ENCODE measurements at places on chromosomes 1 and 21.

DNA sequence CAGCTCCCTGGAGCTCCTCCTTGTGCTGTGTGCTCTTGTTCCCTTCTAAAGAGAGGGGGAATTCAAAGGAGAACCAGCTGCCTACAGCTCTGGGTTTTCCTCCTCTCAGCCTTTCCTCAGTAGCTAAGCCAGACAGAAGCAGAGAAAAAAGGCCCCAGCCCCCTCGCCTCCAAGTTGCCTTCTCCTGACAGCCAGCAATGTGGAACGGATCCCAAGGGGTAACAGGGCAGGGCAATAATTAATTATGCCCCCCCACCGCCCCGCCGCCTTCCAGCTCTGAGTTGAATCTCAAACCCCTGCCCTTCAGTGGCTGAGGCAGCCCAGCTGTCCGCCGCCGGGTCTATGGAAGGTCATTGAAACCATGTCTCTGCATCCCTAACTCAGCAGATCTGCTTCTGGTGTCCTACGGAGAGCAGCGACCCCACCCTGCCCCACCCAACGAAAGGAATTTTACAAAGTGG is 69.0 kb upstream of the GOLT1A start:
- DNase-seq: no peak

- no peak for DNase-seq
These were observed 24.6 kb upstream of the SLC2A1 start for GRCh38 chr1:42983253-42983652.

DNA sequence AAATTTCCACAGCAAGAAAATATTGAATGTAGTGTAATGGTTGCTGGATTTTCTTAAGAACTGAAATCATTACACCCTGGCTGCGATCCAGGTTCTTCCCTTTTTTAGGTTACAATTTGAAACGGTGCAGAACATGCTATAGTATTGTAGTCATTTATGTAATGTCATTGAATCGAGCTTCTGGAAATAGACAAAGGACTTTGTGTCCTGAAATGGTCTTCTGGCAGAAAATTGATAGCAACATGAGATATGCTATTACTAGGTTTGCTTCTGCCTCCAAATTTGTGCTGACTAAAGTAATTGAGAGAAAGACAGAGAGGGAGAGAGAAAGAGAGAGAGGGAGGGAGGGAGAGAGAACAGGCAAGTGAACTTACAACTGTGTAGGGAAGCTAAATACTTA is 146.2 kb upstream of the NFIA start:
- DNase-seq: no peak

DNA sequence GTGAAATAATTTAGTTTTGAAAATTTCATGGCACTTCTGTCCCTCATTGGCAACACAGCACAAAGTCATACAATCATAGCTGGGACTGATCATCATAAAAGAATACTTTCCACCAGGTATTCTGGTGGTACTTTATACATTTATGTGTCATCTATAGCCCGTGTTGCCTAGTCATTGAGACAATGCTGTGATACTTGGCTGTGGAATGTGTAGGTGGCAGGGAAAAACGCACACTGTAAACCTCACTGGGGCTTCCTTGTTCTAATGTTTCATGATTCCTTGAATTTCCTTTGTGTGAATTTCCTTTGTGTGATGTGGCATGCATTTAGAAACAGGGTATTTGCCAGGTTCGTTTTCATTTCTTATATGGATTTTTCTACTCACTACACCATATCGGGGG is 118.3 kb downstream of the FMN2 start:
- DNase-seq: no peak

DNA sequence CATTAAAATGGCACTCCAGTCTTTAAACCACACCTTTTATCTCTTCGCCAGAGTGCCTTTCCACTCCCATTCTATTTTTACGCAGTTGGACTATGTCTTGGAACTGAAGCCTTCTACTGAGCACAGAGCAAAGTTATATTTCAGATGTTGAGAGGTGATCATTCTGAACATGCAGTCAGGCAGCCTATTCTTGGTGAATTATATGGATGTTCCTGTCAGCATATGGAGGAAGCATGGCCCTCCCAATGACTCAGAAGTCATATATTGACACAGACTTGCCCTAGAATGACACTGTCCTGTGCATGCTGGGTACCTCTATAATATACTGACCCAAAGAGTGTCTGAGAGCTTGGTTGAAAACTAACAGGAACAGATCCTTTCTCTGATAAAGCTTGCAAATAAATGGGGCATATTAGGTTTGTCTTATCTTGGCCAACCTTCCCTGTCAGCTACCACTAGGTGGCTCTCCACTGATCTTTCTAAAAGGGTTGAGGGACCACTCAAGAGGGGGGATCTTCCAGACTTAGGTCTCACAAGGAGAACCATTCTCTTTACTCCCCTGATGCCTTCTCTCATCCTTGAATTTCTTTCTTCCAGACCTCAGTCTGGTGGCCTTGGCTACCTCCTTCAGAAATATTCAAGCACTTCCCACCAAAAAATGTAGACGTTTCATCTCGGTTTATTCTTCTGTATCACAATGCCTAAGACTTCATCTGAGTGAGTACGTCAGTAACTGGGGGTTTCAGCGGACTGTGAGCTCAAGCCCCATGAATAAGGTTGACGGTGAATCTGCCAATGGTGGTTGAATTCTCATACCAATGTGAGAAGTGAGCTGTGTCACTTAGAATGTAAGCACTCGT is 11.8 kb upstream of the ALG14 start:
- no peak for DNase-seq

GRCh38 chr1:46302641-46303037 is 777 bp downstream of the LRRC41 start:
- no peak for DNase-seq

DNA sequence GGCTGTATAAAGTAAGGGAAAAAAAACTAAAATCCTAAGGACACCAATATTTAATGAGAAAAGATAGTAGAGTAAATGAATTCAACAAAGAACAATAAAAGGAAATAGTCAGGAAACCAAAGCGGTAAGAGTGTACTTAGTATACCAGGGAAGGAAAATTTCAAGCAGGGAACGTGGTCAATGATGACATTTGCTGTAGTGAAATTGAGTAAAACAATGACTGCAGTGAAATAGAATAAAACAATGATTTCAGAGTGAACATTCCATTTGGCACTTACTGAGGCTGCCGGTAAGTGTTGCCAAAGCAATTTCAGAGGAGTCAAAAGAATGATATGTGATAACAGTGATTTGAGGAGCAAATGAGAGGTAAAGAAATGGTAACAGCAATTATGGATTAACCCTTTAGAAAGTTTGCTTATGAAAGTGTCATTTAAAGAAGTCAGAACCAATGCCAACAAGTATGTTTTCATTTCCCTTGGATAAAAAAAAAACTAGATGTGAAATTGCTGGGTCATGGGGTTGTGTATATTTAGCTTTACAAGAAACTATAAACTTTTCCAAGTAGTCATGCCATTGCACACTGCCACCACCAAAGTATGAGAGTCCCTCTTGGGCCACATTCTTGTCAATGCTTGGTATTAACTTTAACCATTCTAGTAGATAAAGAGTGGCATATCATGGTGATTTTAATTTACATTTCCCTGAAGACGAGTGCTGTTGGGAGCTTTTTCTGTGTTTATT is 50.5 kb downstream of the VCAM1 start:
- no peak for DNase-seq

DNA sequence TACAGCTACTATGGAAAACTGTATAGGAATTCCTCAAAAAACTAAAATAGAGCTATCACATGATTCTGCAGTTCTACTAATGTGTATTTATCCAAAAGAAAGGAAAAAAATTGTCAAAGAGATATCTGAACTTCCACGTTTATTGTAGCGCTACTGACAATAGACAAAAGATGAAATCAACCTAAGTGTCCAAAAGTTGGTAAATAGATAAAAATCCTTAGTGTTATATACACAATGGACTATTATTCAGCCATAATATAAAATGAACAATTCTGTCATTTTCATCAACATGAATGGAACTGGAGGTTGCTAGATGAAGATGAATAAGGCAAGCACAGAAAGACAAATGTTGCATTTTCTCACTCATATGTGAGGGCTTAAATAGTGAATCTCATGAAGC is 1492.1 kb downstream of the MRPL39 start:
- no peak for DNase-seq

GRCh38 chr1:9291914-9292360 is 757 bp upstream of the SPSB1 start:
- no peak for DNase-seq

DNA sequence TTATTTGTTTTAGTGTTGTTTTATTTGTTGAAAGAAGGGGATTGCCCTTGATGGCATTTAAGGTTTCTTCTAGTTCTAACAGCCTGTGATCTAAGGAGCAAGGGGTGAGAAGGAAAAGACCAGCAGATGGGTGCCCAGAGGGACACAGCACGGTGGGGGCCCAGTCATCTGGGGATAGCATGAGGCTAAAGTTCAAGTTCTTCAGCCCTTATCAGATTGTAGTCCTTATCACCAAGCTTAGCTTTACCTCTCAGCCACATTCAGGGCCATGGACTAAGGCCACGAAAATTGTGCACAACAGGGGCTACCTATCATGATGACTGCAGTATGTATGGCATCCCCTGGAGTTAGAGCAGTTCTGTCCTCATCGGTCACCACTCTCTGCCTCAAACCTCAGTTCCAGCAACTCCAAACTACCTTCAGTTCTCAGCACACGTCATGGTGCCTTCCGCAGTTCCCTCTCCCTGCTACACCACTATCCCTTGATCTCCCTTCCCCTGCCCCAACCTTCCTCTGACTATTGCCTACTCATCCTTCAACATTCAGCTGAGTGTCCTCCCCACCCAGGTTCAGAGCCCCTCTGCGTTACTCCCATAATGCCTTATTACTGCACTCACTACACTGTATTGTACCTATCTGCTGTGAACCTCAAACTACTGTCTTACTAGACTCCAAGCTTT is 36.4 kb downstream of the ATF3 start:
- DNase-seq: no peak

- no peak for DNase-seq
These were observed 64.2 kb upstream of the CASZ1 start for GRCh38 chr1:10860682-10861081.

DNA sequence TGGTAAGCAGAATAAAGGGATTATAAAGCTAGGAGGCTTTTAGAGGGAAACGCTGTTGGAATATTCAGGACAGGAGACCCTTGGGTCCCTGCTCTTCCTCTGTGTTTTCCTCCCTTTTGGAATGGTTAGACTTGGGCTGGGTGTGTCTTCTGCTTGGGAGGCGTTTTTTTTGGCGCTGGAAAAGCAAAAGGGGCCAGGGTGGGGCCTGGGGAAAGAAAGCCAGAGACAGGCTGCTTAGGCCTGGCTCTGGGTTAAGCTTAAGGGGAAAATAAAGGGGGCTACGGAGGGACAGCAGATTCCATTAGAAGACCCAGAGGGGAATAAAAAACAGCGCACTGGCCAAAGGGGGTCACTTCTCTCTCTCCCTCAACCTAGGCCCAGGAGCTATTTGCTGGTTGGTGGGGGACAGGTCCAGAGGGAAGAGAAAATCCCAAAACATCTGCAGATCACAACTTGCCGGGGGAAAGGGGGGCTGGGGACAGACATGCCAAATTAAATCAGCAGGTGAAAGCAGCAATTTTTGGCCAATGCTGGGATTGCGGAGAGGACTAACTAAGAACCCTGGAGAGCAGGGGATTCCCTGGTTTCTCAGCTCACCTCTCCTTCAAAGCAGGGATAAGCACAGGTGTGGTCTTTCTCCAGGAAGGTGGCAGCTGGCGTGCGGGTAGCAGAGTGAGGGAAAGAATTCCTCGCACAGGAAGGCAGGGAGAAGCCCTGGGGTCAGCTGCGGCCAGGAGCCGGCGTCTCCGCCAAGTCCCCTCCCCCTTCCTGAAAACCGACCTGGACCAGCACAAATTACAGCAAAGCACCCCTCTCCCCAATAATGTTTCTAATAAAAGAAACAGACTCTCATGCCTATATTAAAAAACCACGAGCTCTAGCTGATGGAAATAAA is 82.2 kb upstream of the AK4 start:
- DNase-seq: no peak

GRCh38 chr21:34351786-34352241 is 12.0 kb upstream of the KCNE2 start:
- no peak for DNase-seq

DNA sequence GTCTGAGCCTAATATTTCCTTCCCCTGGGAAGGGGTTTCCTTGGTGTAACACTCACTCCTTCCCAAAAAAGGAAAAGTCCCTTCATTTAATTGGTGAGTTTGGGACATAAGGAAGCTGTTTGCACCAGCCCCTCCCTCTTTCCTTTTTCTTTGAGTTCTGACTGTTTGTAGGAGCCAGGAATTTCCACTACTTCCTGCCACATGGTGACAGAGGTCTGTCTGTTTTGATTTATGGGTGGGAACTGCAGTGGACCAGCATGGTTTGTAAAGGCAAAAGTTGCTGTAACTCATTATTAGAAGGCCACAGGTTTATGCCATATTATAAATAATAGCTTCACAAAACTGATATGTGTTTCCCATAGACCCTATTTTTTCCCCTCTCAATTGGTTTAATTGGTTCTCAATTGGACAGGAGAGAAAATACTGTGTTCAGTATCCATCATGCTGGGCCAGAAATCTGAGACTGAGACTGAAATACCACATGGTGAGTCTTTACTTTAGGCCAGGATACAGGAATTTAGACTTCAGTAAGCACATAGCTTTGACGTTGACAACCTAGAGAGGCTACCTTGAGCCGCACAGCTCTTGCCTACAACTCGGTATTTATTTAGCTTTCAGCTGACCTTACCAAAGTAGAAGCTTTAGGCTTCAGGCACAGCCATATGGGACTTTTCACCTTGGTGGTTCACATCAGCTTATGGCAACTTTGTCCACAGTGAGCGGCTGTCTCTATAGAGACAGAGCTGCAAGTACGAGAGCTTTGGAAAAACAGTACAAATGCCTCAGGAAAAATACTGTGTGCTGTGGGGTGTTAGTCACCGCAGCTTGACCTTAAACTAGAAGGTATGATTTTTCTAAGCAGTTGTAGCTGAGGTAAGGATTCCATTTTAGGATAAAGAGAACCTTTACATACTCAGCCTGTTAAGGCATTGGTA is 40.0 kb upstream of the RGS7 start:
- DNase-seq: no peak

- DNase-seq: no peak
These were observed 610.3 kb upstream of the USP24 start for GRCh38 chr1:55825461-55825860.

Data from stimulated activated CD8-positive, alpha-beta memory T cell treated with anti-CD3 and anti-CD28 coated beads, Interleukin-12 subunit alpha, Interleukin-12 subunit beta, amount 100 ng/mL, for 4 hours (primary cell).